ENCODE measurements at places on chromosomes 16 and 17. TPM values are rescaled to one million over a fixed set of nuclear protein-coding genes. Genes with fewer than 3 reads are reported as not detected.

- ATAC-seq = no peak
Measured at GRCh38 chr16:15532825-15533224, 98.4 kb downstream of the BMERB1 start.

DNA sequence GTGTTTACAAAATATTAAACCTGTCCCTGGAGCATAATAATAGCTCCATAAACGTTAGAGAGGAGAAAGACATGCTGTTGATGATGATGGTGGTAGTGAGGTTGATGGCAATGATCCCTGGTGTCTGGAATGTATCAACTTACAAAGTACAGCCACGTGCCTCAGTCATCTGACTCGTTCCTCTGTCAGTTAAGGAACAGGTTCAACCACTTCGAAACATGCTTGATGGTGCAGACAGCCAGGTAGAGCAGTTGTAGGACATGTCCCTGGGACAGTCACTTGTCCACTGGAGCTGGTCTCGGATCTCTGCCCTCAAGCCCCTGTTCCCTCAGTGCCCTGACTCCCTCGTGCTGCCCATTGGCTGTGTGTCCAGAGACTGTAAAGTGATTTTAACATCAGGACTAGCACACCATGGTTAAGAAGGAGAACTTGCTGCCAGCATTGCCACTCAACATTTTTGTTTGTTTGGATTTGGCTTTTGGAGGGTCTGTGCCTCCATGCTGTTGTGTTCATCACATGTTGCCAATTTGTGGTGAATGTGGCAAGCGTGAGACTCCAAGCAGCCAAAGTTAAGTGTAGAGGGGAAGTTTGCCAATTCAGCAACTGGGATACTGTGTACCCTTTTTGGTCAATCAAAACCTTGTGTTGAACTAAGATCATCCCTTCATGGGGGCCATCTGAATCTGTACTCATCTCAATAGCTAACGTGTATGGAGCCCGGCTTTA, 16.3 kb upstream of the SALL1 start:
- no peak for ATAC-seq

DNA sequence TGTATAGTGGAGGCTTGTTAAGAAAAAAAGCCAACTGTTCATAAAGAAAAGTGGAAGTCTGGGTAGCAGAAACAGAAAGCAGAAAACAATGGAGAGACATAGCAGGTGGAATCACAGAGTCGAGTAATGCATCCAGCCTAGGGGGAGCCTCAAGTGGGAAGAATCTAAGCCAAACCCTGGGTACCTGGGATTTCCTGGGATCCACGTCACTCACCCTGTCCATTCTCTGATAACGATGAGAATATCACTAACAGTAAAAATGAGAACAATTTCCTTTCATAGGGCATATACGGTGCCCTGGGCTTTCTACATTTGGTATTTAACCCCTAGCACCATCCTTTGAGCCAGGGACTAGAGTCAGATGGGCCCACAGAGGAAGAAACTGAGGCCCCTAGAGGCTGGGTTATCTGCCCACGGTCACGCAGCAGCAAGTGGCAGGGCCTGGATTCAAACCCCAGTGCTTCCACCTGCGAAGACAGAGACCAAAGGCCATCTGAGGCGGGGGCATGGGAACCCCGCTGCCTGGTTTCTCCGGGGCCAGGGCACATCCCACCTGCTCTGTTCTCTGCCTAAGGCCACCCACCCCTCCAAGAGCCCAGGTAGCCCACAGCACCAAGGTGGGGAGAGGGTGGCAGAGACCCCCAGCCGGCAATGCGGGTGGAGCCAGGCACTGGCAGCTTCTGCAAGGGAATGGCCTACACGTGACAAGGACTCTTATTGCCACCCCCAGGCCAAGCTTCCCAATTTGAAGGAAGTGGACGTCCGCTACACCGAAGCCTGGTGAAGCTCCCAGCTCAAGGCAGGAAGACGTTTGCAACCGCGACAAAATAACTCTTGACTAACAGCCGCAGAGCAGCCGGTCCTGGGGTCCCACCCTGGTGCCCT, 69.8 kb upstream of the PLCG2 start:
- no peak for ATAC-seq

DNA sequence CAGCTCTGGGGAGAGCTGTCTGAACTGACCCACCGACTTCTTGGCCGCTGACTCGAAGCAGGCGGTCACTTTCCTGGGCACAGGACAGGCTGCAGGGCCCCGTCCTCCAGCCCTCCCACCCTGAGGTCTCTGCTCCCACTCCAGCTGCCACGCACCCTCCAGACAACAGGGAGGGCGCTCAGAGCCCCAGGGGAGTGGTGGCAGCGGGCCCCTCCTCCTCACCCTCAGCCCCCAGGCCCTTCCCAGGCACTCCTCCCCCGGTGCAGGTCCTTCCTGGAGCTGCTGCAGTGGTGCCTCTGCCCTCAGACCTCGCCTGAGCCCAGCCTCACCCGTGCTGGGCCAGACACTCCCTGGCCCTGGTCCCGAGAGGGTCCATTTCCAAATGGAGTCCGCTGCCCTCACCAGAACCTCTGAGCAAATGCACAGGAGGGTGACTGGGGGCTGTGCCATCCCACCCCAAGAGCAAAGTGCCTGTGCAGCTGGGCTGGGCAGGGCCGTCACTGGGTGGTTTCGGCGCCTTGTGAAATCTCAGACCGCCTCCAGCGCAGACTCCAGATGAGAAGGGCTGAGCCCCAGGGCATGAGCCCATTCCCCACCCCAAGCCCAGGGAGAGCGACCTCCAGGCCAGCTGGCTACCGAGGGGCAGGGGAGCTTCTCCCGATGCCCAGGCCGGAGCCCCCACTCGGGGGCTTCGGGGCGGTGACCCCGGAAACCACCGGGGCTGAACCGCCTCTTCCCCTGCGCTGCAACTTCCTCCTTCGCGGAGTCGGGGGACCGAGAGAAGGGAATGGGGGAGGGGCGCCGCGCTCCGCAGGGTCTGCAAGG, 717 bp downstream of the CYBA start:
- peak; percentile 34 for ATAC-seq

GRCh38 chr16:85628645-85629044, 15.5 kb downstream of the GSE1 start:
- ATAC-seq = no peak

GRCh38 chr17:8022360-8023003, 16.4 kb upstream of the ALOX15B start:
- ATAC-seq = no peak

DNA sequence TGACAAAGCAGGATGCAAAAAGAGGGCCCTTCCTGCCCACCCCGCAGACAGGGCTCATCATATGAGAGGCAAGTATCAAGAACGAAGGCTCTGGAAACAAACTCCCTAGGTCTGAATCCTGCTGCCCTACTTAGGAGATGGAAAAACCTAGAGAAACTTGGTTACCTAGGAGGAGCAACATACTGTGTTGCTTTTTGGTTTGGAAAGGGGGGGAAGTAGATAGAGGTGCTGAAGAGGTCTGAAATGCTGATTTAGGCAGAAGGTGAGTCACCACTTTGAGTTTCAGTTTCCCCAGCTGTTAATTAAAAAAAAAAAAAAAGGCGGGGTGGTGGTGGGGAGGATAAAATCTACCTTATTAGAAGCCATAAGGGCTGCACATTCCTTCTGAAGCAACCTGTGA, 1.5 kb downstream of the N4BP1 start:
- no peak for ATAC-seq

The OR4D2 gene
- total RNA-seq = not detected
